GOT3 (cell line): ENCODE measurements at places on chromosomes 7 and 10.

GRCh38 chr7:31651234-31652062 lies 35.6 kb upstream of the PPP1R17 start:
- no peak for DNase-seq

DNA sequence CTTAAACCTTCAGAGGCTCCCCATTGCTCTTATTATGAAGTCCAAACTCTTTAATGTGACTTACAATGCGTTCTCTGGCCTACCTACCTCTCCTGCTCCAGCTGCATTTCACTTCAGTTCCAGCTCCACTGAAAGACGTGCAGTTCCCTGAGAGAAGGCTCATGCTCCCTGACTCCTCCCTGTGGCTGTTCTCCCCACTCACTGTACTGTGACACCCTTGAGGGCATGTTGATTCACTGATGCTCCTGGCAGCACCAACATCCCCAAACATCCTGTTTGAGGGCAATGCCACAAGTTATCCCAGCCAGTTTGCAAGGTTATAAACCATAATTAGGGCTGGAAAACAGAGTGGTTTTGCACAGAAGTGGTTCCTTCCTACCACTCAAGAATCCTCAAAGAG lies 111.2 kb downstream of the LSM5 start:
- no peak for DNase-seq

DNA sequence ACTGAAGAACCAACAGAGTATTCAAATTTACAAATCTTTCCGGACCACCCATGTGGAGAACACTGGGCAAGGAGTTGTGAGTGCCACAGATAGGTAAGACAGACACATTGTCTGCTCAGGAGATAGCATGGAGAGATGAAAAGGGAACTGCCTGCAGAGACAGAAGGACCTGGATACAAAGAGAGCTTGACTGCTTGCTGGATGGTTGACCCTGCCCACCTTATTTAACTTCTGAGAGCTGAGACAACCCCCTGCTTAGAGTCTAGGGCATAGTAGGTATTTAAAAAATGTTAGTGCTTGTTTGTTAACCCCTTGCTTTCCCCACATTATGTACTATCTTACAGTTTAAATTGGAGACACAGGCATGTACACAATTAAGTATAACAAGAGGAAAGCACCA lies 314.1 kb downstream of the THSD7A start:
- no peak for DNase-seq

GRCh38 chr7:114530057-114530611 lies 115.5 kb downstream of the FOXP2 start:
- no peak for DNase-seq

DNA sequence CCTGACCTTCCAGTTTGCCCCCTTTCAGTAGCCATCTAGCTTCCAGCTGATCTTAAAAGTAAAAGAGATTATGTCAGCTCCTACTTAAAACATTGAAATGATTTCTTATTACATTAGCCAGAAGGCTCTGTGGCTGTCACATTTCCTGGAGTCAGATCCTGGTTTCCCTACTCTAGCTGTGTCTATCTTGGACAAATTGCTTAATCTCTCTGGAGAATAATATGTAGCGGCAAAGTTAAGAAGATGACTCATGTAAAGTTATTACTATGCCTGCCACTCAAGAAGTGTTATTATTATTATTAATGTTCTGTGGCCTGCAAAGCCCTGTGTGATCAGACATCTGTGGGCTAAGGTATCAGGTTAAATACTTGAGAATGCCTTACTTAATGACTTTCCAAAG lies 107.2 kb downstream of the RUNDC3B start:
- DNase-seq: no peak
